Right renal cortex interstitium (tissue), 3 donors: ENCODE measurements at places on chromosomes 3 and 15.

GRCh38 chr15:78360958-78361718 lies 21.0 kb downstream of the CRABP1 start:
- DNase-seq, result no peak

DNA sequence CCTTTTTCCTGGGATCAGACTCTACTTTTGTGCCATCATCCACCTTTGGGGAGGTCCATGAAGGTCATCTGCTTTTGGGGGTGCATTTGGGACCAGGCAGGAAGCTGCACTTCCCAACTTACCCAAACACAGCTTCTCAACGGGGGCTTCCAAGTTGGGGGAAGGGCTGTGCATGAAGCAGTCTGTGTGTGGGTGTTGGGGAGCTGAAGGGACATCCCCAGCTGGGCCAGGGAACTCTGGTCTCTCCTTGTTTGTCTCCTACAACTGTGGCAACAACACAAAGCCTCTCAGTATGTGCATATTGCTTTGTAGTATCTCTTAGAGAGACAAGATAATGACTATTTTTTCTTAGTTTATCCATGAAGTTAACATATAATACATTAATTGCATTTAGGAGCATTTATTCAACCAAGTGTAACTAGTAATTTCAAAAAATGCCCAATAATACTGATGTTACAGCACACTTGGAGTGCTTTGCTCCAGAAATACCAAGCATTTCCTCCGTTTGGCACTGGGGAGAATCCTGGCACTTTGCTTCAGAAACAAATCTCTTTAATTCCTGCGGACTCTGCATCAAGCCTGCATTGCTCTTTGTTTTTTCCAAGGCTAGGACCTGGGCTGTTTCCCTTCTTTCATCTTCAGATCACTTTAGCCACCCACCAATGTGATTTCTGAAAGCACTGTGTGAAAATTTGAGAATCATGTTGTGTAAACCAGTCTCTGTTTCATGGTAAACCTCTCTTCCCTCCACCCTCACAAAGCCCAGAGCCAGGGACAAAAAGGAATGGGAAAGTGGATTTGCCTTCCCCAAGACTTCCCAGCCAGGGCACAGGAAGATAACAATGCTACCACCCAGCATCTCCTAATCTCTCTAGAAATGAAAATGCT lies 126.2 kb upstream of the PFN2 start:
- DNase-seq, result no peak

GRCh38 chr15:57732526-57733331 lies 26.2 kb downstream of the POLR2M start:
- DNase-seq, result no peak

DNA sequence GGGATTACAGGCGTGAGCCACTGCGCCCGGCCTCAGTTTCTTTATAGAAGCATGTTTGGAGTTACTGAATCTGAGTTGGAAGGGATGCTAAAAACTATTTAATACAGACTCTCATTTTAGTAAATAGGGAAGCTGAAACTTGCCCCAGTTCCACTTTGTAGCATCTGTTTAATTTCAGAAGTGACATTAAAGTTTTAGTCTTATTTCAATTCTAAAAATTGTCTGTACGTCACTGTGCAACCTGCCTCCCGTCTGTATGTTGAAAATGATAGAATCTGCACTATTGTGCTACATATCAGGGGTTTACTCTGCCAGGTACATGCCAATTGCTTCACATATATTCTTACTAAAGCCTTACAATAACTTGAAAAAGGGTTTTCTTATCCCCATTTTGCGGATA lies 15.3 kb downstream of the CNOT10 start:
- no peak for DNase-seq

DNA sequence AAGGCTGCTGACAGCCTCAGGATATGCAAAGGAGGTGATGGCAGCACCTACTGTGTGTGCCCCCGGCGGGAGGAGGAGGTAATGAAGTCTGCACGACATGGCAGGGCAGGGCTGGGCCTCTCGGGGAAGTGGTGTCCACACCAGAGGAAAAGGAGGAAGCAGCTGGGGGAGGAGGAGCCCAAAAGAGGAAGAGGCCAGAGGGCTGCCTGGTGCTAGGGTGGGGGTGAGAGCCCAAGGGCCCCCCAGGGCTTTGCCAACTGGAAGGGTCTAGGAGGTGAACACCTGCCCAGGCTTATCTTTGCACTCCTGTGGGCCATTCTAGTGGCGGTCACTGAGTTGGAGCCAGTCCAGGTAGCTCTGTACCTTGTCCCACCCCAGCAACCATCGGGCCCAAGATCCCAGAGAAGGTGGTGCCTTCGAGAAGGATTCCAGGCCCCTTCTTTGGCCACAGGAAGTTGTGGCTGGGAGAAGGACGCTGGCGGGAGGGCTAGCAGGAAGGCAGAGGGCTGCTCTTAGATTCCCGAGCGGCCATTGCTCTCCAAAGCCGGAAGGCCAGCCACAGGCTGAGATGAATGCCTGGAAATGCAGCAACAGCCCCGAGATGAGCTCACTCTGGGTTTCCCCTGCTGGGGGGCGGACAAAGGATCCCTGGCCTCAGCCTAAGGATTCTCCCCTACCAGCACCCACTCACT lies 7.0 kb downstream of the GNAI2 start:
- DNase-seq, result no peak

- DNase-seq, result no peak
These were observed 3.5 kb downstream of the UBE2E1 start for GRCh38 chr3:23809294-23809693.

- DNase-seq, result no peak
These were observed 25.5 kb upstream of the PDE8A start for GRCh38 chr15:84956199-84956598.

DNA sequence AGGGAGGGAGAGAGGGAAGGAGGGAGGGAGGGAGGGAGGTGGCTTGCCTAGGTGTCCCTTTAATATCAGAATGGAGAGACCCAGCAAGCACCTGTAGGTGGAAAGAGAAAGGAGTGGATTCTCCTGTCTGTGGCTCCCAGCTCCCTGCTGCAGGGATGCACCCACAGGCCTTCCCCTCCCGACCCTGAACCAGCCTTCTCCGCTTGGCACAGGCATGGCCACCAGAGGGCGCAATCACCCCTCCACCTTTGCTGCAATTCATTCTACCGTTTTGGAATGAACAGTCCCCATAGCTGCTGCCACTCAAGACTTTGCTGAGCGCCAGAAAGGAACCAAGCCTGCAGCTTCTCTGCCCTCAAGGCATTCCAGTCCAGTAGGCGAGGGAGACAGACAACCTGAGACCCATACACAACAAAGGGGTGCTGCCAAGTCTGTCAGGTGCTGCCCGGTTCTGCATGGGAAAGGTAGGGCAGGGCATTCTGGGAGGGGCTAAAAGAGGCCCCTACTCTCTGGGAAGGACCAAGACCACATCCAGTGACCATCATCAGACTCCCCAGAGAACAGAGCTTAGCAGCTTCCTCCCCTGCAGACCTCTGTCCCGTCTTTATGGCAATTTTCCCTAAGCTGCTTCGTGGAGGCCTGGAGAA lies 4.9 kb downstream of the TLR9 start:
- no peak for DNase-seq

GRCh38 chr3:42876940-42877720 lies 1.5 kb upstream of the CYP8B1 start:
- no peak for DNase-seq

DNA sequence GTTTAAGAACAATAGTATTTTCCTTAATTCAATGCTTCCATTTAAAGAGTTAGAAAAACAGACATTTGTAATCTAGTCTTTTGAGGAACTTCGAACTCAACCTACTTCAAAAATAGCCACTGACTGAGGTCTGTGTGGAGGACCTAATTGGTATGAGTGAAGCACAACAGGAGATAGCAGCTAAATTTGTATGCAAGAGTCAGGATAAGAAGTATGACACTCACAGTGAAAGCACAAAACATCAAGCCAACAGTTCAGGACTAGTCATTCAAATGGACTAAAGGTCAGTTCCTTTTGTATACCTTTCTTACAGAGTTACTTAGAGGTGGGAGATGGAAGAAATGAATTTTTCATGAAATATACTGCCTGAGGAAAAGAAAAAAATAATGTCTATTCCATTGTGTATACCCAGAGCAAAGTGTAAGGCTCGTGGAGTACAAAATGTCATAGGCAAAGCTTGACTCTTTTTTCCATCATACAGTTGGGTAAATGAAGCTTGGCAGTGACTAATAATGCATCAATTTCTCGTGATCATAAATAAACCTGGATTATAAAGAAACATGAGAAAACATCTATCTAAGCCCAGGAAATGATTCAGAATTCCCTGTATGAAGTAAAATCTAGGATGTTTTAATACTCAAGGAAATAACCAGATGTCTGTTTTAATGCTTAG lies 1005.2 kb upstream of the CADM2 start:
- no peak for DNase-seq

- no peak for DNase-seq
These were observed 93.9 kb upstream of the VGLL3 start for GRCh38 chr3:87084868-87085267.

- DNase-seq, result no peak
These were observed 11.5 kb upstream of the TFG start for GRCh38 chr3:100697723-100698285.

DNA sequence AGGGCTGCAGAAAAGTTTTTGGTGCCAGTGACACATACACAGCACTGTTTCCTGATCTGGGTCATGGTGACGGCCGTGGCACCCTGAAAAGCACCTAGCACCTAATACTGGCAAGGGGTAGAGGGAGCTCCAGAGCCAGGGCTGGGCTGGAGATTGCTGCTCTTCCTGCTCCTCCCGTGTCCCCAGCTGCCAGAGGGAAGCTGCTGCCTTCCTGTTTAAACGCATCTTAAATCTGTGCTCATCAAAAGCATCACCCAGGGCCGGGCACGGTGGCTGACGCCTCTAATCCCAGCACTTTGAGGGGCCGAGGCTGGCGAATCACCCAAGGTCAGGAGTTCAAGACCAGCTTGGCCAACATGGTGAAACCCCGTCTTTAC lies 156.7 kb upstream of the MEF2A start:
- DNase-seq, result no peak

GRCh38 chr3:3170998-3171397 lies 8.5 kb downstream of the CRBN start:
- no peak for DNase-seq

DNA sequence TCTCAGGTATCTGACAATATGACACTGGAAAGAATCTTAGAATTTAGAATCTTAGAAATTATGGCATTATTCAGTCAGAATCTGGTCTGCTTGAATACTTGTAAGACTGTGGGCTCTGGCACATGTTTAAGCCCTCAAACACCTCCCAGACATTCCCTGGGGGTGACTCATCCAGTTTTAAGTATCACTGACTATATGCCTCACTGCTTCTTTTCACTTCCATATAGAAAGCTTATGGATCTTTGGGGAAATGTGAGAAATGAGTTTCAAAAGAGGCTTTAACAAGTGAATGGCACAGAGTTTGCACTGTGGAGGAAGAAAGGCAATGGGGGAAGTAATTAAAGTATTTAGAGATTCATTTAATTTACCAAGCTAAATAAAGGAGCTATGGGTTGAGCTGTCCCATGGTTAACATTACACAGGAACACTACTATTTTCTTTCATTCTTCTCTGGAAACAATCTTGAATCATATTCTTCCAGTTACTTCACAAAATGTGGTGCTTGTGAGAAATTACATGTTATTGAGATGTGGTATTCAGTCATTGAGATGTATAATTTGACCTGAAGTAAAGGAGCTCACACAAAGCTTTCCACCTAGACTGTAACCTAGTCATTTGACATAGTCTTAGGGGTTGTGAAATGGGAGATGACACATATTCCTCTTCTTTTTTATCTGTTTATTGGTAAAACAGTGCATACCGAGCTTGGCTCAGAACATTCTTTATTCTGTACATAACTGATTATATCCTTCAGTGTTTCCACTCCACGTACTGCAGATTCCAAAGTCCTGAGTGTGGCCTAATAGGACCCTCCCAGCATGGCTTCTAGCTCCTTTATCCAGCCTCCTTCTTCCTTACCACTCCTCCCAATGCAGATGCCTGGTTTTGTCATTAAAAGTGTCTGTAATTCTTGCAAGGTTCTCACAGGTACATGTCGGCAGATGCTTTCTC lies 544.6 kb upstream of the NECTIN3 start:
- DNase-seq, result no peak

DNA sequence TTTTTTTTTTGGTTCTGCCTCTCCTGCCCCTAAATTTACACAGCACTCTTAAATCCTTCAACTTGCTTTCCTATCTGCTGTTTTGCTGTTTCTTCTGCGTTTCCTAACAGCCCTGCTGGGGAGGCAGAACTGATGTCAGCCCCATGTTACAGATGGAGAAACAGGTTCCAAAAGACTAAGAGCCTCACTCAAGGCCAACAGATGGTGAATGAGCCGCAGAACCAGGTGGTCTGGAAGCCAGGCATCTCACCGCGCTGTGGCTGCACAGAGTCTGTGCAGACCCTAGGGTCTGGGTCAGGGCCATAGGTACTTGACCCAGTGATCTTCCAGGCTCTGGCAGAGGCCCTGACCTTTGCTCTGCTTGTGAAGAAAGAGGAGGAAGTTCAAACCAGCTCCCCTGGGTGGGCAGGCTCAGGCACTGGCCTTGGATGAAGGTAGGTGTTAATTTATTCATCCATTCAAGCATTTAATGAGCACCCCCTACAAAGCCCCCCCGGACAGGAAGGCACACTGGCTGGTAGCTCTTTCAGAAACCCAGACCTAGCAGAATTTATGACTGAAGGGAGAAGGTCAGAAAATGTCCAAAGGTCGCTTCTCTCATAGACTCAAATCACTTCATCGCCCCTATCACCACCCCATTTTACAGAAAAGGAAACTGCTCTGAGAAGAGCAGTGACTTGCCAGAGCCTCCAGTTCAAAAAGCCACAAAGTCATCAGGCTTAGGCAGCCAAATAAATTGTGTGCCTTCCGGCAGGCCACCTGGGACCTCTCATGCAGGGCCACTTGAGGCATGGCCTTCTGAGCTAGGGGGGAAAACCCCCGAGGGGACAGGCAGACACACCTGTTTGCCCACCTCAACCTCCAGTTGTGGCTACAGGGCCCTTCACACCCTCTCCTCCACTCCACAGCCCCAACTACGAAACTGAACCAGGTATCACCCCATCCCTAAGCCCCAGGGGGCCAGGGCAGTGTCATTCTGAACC lies 2.7 kb downstream of the CHDH start:
- no peak for DNase-seq

DNA sequence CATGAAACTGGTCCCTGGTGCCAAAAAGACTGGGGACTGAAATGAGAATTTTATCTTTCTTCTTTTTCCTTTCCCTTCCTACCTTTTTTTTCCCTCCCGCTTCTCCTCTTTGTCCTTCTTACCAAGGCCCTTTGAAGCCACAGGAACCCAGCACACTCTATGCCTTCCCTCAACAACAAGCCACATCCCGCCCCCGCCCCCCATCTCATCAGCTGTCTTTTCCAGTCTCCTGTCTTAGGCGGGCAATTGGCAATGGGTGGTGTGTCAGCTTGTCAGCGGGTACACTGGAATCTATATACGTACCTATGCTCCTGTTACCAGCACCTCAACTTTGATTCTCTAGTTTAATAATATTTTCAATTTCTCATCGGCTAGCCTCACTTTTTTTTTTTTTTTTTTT lies 56.3 kb upstream of the CHD2 start:
- DNase-seq, result no peak

DNA sequence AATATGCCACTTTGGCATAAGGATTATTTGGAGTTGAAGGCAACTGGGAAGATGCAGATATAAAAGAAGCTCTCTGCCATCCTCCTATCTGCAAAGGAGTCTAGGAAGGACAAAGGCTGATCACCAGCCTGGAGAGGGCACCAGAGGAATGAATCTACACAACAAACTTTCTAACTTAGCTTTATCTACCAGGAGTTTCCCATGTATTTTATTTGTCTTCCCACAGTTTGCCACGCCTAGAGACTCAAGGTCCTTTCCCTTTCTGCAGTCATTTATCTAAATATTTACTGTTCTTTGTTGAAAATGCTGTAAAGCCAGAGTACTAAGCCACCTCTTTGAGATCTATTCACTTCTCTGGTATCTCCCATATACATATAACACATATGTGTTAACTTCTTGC lies 32.2 kb downstream of the GPR176 start:
- DNase-seq, result no peak
